ENCODE measurements at places on chromosomes 3 and 15.

- DNase-seq: no peak
Observed at GRCh38 chr3:25355034-25355885, 72.8 kb upstream of the RARB start.

- DNase-seq: no peak
Observed at GRCh38 chr3:18010001-18010400, 267.6 kb upstream of the TBC1D5 start.

DNA sequence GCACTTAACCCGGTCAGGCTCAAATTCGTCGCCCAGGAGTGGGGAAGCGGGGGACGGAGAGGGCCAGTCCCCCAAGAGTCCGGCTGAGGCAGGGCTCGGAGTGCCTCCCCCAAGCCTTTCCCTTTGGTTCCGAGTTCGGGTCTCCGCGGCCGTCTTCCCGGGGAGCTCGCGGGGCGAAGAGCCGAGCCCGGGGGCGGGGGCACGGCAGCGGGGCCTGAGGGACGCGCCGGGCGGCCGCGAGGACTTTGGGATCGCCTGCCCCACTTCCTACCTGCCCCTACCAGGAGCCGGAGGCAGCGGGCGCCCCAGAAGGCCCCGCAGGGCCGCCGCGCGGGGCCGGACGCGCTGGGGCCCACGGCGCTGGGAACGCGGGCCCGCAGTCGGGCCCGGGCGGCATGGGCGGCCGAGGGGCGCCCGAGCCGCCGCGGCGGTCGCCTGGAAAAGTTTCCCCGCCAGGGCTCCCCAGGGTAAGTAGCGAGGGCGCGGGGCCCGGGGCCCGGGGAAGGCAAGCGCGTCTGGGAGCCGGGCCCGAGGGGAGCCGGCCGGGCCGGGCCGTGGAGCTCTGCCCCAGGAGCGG is 2.8 kb downstream of the FURIN start:
- DNase-seq: no peak

GRCh38 chr3:88321363-88322050 is 171.7 kb downstream of the C3orf38 start:
- DNase-seq: no peak

DNA sequence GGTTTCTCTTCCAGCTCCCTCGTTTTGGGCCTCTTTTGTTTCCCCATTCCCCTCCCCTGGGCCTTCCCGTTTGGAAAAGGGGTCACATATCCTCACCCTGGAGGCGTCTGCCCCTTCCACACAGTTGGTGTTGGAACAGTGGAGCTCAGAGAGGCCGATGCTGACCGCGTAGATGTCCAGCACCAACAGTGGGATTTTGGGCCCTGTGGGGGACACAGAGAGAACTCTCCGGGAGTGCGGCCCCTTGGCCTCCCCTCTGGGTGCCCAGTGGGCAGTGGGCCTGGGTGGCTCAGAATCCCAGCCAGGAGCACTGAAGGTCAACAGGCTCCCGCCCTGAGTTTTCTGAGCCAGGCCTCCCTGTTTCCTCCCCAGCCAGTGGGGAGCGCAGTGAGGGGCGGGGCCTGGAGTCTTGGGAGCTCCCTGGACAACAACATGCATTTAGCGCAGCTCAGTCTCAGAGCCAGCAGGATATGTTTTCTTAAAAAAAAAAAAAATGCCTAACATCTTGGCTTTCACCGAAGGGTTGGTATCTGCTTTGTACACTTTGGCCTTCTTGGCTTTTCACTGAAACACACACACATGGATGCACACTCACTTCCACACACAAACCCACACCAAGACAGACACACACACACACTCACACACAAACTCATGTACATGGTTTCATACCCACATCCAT is 670 bp upstream of the ISLR start:
- no peak for DNase-seq

DNA sequence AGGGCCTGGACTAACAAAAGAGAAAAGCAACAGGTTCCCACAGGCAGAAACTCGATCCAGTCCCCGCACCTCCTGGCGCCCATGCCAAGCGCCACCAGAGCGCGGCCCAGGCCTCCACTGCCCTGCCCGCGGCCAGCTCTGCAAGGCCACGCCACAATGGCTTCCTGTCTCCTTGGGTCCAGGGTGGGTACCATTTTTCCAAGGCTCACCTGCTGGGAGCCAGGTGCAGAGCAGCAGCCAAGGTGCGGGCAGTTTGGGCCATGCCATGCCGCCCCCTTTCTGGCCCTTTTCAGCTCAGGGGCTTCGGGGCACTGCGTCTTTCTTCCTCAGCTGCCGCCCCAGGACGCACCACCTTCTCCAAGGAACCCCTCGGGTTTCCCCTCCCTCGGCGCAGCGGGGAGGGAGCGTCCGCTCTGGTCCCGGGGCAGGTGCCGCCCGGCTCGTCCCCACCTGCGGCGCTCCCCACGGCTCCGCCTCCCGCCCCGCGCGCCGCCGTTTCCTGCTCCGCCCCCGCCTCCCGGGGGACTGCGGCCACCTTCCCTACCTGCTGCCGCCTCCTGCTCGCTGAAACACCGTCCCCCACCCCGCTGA is at the start of gene ILDR1:
Gene ILDR1 (minus strand): TSS at position 437 of the 591 bp plus-strand sequence. CDS start 170 bp downstream, at position 267.
- DNase-seq: no peak

GRCh38 chr15:25743548-25744275 is 119.4 kb downstream of the ATP10A start:
- DNase-seq: no peak

GRCh38 chr3:187667526-187667925 is 2.7 kb downstream of the SST start:
- DNase-seq: no peak

- no peak for DNase-seq
Observed at GRCh38 chr3:37475435-37475834, 301.1 kb upstream of the LRRFIP2 start.

- DNase-seq: peak; percentile 30
Observed at GRCh38 chr15:57541805-57542504, 49.7 kb upstream of the MYZAP start.

GRCh38 chr3:180329187-180329586 is 272.8 kb upstream of the TTC14 start:
- no peak for DNase-seq

DNA sequence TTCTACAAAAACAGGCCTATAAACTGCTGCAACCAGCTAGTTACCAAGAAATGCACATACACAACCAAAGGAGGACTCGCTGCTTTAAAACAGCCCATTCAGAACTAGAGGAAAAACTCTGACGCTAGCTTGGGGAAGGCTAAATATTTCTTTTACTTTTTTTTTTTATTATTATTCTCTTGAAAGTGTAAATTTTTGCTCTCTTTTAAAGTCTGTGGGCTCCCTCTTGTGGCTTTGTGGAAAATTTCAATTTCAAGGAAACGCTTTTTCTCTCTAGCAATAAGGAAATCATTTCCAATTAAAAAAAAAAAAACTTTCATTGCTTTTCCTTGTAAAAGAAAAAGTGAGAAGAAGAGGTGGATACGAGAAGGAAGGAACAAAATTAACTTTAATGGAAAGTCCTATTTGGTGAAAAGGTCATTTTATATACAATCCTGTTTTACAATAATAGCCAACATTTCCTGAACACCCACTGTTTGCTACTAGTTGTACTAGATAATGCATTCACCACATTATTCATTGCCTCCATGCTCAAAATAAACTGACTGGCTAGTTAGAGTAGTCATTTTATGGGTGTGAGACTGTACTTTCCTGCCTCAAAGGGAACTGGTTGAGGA is 51.2 kb upstream of the SAMMSON start:
- DNase-seq: peak; percentile 4

DNA sequence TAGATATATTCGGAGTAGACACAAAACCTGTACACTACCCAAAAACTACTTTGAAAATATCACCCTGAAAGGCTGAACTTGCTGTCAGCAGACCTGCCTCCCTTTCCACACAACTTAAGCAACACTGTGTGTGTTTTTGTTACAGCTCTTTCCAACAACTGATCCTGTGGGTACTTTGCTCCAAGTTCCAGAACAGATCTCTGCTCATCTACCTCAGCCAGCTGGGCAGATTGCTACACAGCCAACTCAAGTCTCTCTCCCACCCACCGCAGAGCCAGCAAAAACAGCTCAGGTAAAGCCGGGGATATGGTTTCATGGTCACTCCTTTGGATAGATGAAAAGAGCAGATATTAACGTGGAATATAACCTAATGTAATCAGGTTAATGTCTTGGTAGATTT is 19.7 kb upstream of the SLC22A13 start:
- DNase-seq: no peak

GRCh38 chr15:92821491-92822116 is 78.5 kb upstream of the CHD2 start:
- no peak for DNase-seq

DNA sequence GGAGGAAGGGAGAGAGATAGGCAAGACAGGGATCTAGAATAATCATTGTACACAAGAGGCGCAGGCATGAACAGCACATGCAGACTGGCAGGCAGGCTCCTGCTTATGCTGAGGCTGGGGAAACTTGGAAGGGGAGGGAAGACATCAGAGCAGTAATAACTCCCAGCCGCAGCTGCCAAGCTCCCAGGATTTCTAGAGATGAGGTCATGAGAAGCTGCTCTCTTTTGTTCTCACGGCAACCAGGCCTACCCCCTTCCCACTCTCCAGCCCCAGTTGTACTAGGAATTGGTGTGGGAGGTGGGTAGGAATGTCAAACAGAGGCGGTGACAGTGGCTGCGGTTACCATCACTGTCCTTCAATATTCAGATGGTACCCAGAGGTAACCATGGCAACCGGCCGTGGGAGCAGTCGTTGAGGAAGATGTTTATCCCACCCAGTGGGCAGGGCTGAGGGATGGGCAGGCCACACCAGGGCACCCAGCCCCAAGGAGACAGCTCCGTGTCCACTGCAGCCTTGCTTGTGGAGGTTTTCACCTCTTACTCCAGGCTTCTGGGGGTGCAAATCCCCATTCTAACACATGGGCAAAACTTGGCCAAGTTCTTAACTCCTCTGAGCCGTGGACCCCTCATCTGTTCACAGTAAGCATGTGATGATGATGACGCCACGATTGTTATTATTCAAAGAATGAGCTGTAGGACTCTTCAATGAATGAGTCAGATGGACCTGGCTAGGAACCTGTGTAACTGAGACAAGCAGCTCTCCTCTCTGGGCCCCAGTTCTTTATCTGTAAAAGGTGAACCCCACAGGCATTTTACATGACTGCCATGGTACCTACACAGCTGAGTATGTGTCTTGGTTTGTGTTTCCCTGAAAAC is 360.8 kb upstream of the PROK2 start:
- DNase-seq: peak; percentile 70

- no peak for DNase-seq
Observed at GRCh38 chr3:13346481-13347389, 73.4 kb downstream of the NUP210 start.

DNA sequence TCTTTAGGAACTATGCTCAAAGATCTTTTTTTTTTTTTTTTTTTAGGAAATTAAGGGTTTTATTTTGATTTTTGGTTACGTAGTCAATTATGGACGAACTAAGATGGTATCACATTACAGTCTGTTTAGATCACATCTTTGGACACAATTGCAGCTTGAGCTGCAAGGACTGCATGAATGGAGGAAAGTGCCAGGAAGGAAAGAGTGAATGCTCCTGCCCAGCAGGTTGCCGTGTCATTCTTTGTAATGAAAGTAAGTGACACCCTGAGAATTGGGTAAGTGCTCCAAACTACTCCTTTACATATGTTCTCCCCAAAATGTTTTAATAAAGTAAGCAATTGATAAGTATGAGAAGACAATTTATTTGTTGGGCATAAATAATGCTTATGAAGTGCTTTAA is 716.5 kb upstream of the GOLIM4 start:
- no peak for DNase-seq

Measured in GM04503 (cell line).